NCI-H524 (cell line): ENCODE measurements at places on chromosomes 1 and 21.

- no peak for DNase-seq
Observed at GRCh38 chr21:39976800-39977199, 109.6 kb downstream of the PCP4 start.

- no peak for DNase-seq
Observed at GRCh38 chr1:209564849-209565248, 18.7 kb upstream of the CAMK1G start.

- no peak for DNase-seq
Observed at GRCh38 chr1:247475793-247476192, 17.9 kb upstream of the OR2B11 start.

GRCh38 chr1:150532860-150533259 is 16.3 kb upstream of the ADAMTSL4 start:
- DNase-seq = no peak

DNA sequence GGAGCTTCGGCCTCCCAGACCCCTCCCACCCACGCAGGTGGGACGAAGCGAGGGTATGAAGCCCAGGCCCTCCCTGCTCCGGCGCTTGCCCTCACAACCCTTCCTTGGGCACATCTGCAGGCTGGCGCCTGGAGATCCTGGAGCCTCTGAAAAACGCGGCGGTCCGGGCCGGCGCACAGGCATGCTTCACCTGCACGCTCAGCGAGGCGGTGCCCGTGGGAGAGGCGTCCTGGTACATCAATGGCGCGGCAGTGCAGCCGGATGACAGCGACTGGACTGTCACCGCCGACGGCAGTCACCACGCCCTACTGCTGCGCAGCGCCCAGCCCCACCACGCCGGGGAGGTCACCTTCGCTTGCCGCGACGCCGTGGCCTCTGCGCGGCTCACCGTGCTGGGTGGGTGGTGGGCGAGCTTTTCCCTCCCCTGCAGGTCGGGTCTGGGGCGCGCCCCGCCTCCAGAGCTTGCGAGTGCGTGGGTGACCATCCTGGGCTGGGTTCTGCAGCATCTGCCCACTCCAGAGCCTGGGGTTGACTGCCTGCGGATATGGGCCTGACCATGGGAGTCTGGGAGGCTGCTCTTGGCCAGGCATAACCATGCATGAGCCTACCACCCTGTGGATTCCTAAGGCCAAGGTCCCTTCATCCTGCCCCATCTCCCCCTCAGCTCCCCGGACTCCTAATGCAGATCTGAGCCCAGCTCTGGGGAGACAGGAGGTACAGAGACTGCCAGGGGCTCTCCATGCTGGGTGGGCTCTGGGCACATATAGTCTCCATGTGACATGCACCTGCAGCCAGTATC is 89.8 kb downstream of the TRIM11 start:
- no peak for DNase-seq

DNA sequence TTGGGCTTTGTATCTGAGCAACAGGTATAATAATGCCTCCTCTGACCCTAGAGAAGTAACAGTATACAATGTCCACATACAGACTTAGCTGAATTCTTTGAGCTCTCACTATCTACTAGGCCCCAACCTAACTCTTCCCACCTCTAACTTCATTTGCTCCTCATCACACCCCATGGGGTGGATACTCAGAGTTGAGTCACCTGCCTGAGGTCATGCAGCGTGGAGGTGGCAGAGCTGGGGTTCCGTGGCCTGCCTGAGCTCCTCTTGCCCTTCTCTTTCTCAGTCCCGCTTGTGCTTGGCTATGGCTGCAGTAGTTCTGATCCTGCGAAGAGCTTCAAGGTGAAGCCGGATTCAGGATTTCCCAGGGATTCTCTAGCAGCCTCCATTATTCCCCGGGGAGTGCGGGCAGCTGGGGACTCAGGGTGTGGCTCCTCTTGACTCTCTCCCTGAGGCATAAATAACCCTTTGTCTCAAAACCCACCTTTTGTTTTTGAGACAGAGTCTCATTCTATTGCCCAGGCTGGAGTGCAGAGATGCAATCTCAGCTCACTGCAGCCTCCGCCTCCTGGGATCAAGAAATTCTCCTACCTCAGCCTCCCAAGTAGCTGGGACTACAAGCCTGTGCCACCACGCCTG is 29.9 kb upstream of the ACTL8 start:
- DNase-seq = no peak
